RKO (cell line): ENCODE measurements at places on chromosomes 5 and 9.

DNA sequence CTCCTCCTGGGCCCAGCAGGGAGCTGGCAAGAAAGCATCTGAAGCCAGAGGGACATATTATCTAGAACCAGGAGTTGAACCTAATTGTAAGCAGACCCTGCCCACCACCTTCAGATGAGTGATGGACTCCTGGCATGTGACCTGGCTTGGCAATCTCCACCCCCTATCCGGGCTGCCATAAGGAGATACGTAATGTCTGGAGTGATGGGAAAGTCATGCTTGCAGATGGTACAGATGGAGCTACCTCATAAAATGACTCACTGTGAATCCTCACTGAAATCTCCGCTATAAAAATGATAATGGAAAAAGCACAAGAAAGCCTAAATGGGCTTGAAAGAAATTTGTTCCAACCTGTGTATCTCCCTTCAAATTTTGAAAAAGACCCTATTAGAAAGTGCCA lies 157.5 kb downstream of the DMRT2 start:
- peak; percentile 37 for DNase-seq

DNA sequence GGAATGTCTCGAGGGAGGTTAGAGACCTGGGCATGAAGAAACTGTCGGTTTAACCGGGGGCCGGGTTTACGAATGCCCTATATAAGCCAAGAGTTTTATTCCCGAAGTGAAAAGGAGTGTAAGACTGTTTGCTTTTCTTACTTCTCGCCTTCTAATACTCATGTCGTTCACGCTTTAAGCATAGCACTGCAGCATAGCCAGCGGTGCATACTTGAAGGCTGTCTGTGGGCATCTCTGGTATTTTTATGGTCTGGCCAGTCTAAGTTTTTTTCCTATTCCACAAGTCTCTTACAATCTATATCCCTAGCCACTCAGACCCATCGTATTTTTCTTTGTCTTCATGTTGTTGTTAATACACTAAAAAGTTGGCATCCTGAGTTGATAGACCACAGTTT lies 1.2 kb downstream of the UHRF2 start:
- peak; percentile 56 for DNase-seq

GRCh38 chr9:74275872-74276508 lies 221.1 kb upstream of the RORB start:
- no peak for DNase-seq

DNA sequence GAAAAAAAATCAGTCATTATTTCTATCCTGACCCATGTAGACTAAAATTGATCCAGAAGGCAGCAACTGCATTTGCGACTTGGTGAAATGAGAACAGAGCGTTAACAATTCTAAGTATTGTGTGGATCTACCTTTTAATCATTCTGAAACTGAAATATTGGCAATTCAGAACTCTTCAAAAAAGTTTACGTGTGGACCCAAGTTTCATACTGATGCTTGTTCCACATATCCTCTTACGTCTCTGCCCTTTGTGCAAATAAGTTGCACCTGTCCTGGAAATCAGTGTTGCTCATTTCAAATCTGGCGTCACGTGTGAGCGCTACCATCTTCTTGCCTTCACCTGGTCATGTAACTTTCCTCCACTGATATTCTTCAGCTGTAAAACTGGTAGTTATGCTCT lies 74.7 kb downstream of the NTRK2 start:
- no peak for DNase-seq

GRCh38 chr5:134969166-134969565 lies 1.5 kb downstream of the CATSPER3 start:
- DNase-seq: no peak

DNA sequence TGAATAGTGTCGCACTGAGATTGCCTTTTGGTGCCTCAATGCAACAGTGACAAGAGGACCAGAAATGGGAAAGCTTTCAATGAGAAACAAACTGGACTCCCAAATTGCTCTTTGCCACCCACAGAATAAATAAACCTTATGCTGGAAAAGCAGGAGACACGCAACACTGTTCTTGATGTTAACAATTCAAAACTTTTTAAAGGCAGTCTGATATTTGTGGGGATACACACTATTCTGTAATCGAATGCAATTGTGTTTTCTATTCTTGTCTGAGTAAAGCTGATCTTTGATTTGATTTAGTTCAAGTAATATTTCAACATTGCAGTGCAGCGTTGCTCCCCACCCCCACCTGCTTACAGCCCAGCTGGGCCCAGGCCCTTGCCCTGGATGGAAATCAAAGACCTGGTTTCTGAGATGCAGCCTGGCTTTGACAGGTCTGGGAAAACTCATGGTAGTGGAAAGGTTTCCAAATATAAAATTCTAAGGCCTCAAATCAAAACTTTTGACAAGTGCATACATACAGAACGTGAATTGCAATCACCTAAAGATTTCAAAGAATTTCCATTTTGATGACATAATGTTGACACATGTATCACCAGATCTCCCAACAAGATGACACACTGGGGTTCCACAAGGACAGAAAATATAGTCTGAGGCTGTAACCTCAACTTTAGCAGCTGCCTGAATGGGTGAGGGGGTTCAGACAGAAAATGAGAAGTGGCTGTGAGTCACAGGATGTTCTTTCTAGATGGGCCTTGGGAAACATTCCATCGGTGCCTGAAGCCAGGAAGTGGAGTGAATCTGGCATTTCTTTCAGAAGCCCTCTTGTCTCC lies 55.1 kb downstream of the ABCA1 start:
- DNase-seq: peak; percentile 100

DNA sequence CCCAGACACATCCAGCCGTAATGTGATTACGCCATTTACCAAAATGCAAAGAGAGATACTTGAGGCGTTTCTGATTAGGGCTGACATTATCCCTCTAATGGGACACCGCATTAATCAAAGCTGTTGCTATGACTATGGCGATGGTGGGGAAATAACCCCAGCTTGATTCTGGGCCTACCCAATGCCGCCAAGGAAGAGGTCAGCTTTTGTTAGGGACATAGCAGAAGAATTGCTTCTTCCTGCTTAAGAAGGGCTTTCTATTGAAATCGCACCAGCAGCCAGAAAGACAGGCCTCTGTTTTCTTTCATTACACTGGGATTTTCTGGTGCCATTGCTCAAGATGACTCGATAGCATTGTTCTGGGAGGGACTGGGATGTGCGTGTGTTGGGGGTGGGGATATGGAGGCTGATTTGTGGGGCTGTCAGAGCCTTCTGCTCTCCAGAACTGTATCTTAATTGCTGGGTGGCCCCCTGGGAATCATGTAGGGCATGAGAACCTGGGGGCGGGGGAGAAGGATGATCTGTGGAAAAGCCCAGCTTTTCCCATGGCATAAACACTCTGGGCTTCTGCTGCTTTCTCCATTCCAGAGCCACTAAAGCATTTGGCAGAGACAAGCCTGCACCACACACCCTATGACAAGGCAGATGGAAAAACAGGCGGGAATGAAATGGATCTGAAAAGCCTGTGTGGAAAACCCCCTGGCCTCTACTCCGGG lies 106.5 kb upstream of the RAD23B start:
- DNase-seq: no peak

- no peak for DNase-seq
These were observed 133.8 kb downstream of the TMEM174 start for GRCh38 chr5:73306741-73307275.

DNA sequence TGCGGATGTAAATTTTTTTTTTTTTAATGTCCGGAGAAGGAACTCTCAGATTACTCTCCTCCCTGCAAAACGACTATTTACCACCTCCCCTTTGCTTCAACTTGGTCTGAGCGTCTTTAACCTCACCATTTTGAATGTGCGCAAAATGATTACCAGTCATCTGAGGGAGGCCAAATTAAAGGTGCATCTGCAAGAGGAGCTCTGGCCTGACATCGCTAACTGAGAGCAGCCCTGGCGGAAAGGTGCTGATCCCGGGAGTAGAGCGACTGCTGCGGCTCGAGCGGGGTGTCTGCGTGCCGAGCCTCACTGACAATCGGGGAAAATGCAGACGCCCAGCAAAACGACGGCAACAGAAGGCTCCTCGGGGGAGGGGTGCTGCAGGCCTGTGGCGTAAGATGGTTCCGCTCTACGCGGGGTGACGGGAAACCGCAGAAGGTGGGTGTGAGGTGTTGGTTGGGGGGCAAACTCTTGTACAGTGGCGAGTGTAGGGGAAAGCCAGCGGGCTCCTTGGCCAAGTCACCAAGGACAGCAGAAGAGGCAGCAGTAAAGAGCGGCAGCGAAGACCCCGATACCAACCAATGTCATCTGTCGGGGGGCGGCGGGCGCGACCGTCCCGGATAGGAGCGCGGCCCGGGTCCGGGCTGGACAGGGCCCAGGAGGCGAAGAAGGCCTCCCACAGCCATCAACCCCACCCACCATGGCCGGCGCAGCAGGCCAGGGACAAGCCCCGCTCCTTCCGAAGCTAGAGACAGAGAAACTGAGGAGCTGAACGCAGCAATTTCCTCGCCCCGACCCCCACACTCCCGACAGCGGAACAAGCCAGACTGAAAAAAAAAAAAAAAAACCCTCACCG lies 557 bp downstream of the PJA2 start:
- DNase-seq: peak; percentile 86

- DNase-seq: peak; percentile 11
These were observed 661.6 kb upstream of the C9orf72 start for GRCh38 chr9:28234894-28235277.

GRCh38 chr9:20754556-20754955 lies 70.5 kb downstream of the FOCAD start:
- DNase-seq: no peak

- no peak for DNase-seq
These were observed 67.4 kb downstream of the MRPS27 start for GRCh38 chr5:72252574-72253155.

GRCh38 chr5:42924226-42924625 lies 112.5 kb upstream of the SELENOP start:
- DNase-seq: no peak

DNA sequence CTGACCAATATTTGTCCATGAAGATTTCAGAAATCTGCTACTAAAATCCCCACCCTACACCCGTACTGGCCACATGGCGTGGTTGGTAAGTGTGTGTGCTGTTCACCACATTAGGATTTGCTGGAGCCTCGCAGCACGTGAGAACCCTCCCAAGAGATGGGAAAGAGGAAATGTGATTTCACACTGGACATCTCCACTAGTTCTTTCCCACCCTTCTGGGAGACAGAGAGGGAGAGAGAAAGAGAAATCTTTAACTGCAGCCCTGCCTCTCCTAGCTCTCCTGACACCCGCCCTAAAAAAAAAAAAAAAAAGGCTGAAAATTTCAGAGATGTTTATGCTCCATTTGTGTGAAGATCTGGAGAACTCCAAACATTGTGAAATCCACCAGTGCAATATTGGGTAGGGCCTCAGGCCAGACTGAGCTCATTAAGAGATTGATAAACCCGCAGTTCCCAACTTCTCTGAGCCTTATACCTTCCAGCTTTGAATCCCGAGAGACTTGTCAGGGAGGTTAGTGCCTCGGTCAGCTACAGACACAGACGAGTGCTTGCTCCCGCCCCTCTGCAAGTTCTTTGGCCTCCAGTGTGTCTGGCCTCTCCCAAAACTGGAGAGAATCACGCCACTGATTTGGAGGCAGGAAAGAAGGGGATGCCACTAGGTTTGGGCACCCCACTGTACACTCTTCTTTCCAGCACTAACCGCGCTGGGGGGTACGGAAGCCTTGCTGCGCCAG lies 1.9 kb downstream of the SPRY4 start:
- DNase-seq: peak; percentile 63

DNA sequence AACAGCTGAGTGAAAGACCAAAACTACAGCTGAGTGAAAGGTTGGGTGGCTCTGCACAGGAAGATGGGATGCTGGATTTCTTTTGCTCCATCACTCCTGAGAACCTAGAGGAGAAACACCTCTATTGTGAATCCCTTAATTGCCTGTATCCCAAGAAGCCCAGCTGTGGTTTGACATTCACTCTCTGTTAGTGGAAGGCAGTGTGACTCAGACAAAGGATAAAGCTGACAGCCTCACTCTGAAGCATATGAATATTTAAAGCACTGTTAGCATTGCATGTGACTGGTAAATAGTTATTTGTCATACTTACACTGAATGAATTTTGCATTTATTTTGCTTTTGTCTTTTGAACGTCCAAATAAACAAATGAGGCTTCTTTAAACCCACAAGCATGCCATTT lies 367.1 kb upstream of the RIOK2 start:
- peak; percentile 79 for DNase-seq

- DNase-seq: no peak
These were observed 132.4 kb downstream of the TTLL11 start for GRCh38 chr9:121960665-121961064.

- DNase-seq: no peak
These were observed 65.4 kb upstream of the ARAP3 start for GRCh38 chr5:141747152-141748141.

DNA sequence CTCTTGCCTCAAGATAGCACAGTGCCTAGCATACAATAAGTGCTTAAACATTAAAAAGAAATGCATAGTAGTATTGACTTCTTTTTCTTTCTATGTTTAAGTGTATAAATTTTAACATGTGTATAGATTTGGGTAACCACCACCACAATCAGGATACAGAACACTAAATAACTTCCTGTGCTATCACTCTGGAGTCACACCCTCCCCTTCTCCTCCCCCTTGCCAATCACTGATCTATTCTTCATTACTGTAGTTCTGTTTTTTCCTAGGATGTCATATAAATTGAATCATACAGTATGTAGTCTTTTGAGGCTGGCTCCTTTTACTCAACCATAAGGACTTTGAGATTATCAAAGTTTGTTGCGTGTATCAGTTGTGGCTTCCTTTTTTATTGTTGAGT lies 68.5 kb downstream of the OSTF1 start:
- DNase-seq: no peak

DNA sequence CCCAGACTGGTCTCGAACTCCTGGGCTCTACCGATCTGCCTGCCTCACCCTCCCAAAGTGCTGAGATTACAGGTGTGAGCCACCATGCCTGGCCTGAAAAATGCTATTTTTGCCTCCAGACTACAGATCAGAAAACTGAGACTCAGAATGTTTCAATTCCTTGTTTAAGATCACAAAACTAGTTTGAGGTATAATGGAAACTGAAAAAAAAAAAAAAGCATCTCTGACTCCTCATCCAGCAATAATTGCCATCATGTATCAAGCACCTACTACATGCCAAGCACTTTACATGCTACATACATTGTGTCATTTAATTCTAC lies 35.6 kb downstream of the PLAC8L1 start:
- DNase-seq: no peak

DNA sequence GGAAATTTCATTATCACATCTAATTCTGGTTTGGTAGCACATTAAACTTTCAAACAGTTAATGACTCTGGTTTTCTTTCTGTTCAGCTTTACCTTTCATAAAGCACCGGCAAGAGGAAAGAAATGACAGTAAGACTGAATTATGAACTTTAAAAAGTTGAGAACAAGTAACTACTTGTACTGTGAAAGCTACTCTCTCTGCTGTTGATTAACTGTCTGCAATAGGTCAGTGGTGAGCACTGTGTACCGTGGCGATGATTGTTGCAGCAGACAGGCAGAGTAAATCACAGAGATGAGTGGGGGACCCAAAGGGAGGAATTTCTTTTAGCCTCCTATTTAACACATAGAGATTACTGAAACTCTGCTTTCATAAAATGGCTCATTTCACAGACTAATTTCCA lies 74.0 kb upstream of the MEF2C start:
- DNase-seq: no peak

- no peak for DNase-seq
These were observed 264.0 kb upstream of the TRIM32 start for GRCh38 chr9:116423149-116423548.
